Breast epithelium (tissue), 4 donors: ENCODE measurements at places on chromosomes 3 and 15.

GRCh38 chr15:62164014-62164395 lies 1.1 kb downstream of the C2CD4B start:
- H3K27me3 ChIP-seq: no peaks in the 10 kb centered on the region
- H3K4me1 ChIP-seq: peaks cover 4% of the 10 kb centered on the region
- DNase-seq: no peak

GRCh38 chr15:78726870-78727551 lies 84.3 kb downstream of the ADAMTS7 start:
- no peaks in the 10 kb centered on the region for H3K27me3 ChIP-seq
- DNase-seq: no peak
- no peak overlapping the region for H3K4me3 ChIP-seq
- no peak overlapping the region for H3K27ac ChIP-seq

GRCh38 chr3:107271787-107272387 lies 105.4 kb upstream of the CCDC54 start:
- no peaks in the 10 kb centered on the region for H3K36me3 ChIP-seq
- no peaks in the 10 kb centered on the region for H3K4me1 ChIP-seq
- no peak overlapping the region for H3K4me3 ChIP-seq
- no peak overlapping the region for H3K27ac ChIP-seq
- no peak for DNase-seq

GRCh38 chr3:96000966-96001365 lies 813.4 kb upstream of the EPHA6 start:
- DNase-seq: no peak
- no peak overlapping the region for H3K4me3 ChIP-seq
- no peaks in the 10 kb centered on the region for H3K27me3 ChIP-seq
- H3K27ac ChIP-seq: no peak overlapping the region

DNA sequence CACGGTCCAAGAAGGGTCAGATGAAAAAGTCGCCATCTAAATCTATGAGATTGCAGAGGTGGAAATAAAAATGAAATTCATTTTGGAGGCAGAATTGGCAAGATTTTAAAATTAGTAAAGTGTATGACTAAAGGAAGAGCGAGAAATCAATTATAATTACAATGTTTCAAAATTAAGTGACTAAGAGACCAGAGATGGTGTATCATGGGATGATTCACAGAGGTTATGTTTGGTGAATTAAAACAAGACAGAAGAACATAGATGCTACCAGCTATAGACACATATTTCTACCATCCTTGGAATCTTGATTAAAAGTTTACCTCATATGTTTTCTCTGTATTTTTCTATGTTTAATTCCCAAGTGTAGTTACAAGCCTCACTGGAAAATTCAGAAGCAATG lies 308.9 kb upstream of the DNAJC19 start:
- no peak for DNase-seq
- H3K27ac ChIP-seq: no peak overlapping the region
- no peaks in the 10 kb centered on the region for H3K36me3 ChIP-seq
- H3K4me1 ChIP-seq: no peaks in the 10 kb centered on the region

- no peaks in the 10 kb centered on the region for H3K27me3 ChIP-seq
- DNase-seq: no peak
- H3K4me3 ChIP-seq: no peak overlapping the region
- H3K4me1 ChIP-seq: no peaks in the 10 kb centered on the region
Measured at GRCh38 chr3:14915636-14916222, 31.7 kb upstream of the NR2C2 start.

DNA sequence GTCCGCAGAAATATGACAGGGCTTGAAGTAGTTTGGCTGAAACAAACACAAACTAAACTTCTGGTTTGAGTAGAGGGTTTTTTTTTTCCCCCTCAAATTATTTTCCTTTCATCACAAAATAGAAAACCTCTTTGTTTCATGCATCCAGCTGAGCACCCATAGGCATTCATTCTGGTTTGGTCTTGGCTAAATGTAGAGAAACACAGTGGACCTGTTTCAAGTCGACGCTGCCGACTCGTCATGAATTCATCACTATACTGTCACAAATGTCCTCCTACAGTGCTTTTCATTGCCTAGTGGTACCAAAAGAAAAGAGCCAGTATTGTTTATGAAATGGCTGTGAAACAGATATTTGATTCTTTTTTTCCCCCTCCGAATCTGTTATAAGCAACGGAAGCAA lies 52.4 kb upstream of the GYG1 start:
- no peaks in the 10 kb centered on the region for H3K4me1 ChIP-seq
- H3K27ac ChIP-seq: no peak overlapping the region
- no peak for DNase-seq

GRCh38 chr3:100170486-100170885 lies 56.2 kb upstream of the FILIP1L start:
- no peaks in the 10 kb centered on the region for H3K4me1 ChIP-seq
- no peak overlapping the region for H3K27ac ChIP-seq
- no peaks in the 10 kb centered on the region for H3K36me3 ChIP-seq
- H3K27me3 ChIP-seq: no peaks in the 10 kb centered on the region
- no peak overlapping the region for H3K4me3 ChIP-seq

DNA sequence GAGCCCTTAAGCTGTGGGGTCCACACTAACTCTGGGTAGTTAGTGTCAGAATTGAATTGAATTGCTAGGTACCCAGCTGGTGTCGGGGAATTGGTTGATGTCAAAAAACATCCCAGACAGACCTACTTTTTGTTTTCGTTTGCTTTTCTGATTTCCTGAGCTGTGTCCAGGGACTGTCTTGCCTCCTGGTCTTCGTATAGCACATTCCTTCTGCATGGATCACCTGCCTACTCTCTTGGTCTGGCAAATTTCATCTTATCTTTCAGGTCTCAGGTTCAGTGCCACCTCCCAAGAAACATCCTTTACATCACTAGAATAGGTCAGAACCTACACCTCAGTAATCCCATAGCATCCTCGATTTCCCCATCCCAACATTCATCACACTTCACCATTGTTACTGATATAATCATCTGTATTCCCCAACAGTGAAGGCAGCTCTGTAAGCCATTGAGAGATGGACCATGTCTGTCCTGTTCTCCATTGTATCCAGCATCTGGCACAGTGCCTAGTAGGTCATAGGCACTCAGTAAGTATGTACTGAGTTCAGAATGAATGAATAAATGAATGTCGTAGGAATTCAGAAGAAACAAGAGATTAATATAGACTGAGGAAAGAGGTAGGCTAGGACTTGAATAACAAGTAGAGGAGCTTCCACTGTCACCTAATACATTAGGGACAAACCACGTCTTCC lies 81.2 kb downstream of the ANP32A start:
- DNase-seq: no peak
- H3K27ac ChIP-seq: no peak overlapping the region
- no peak overlapping the region for H3K4me3 ChIP-seq
- H3K36me3 ChIP-seq: no peaks in the 10 kb centered on the region
- no peaks in the 10 kb centered on the region for H3K27me3 ChIP-seq

GRCh38 chr3:186664506-186664905 lies 1.3 kb upstream of the HRG start:
- DNase-seq: no peak
- no peak overlapping the region for H3K4me3 ChIP-seq
- no peaks in the 10 kb centered on the region for H3K4me1 ChIP-seq
- no peaks in the 10 kb centered on the region for H3K36me3 ChIP-seq
- H3K27ac ChIP-seq: no peak overlapping the region
- no peaks in the 10 kb centered on the region for H3K27me3 ChIP-seq

- no peak overlapping the region for H3K27ac ChIP-seq
- H3K36me3 ChIP-seq: no peaks in the 10 kb centered on the region
- H3K4me1 ChIP-seq: no peaks in the 10 kb centered on the region
- no peak overlapping the region for H3K4me3 ChIP-seq
- DNase-seq: no peak
Measured at GRCh38 chr3:144003051-144003450, 31.4 kb downstream of the DIPK2A start.

DNA sequence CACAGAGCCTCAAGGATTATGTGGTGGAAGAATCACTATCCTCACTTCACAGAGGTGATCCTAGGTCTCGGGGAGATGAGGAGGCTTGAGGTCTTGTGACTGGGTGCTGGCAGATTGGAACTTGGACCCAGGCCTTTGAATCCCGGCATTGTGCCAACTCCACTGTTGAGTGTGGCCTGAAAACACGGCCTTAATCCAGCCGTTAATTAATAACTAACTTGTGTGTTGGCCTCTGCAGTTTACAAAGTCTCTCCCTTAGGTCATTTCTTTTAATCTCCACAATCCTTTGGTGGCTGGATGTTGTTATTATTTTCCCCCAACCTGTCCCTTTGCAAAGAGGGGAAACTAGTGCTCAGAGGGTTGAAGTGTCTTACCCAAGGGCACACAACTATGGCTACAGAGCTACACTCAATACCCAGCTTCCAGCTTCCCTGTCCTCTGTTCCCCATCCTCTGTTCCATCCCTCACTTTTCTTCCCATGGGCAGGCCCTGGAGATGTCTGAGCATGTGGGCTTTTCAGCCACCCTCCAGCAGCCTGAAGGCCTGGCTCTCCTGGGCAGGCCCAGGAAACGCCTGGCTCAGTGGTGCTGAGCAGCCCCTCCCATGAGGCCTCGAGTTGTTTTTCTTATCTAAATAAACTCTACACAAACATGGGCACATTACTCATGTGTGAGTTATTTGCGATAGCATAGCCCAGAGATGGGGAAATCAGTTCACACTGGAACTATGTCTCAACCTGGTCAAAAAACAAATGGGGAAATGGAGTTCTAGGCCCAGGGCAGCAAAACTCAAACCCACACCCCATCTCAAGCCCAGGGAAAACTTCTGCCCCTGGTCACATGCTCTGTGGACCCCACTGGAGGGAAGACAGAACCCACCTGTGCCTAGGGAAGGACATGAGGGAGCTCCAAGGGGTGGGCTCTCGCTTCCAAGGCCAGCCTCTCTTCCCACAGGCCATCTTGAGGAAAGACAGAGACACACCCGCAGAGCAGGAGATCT lies 16.8 kb upstream of the SMAD3 start:
- H3K27me3 ChIP-seq: no peaks in the 10 kb centered on the region
- DNase-seq: no peak
- no peaks in the 10 kb centered on the region for H3K36me3 ChIP-seq
- no peak overlapping the region for H3K4me3 ChIP-seq
- H3K4me1 ChIP-seq: no peaks in the 10 kb centered on the region
- H3K27ac ChIP-seq: peak overlapping the region; percentile 45

DNA sequence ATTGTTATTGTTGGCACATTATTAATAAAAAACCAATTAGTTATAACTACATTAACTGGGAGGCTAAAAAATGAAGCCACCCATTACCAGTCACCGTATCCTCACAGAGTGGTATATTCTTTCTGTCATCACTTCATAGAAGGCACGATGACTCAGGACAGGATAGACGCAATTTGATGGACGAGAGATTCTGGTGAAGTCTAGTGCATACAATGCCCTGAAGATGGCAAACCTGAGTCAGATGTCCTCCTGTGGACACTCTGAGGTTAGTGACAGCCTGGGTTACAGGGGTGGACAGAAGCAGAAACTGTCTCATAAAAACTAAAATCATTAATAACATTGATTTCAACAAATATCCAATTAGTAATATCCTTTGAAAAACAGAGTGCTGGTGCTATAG lies 150.3 kb downstream of the SLC9A9 start:
- H3K4me3 ChIP-seq: no peak overlapping the region
- H3K27ac ChIP-seq: no peak overlapping the region
- DNase-seq: no peak
- no peaks in the 10 kb centered on the region for H3K36me3 ChIP-seq
- no peaks in the 10 kb centered on the region for H3K27me3 ChIP-seq
- no peaks in the 10 kb centered on the region for H3K4me1 ChIP-seq

- DNase-seq: no peak
- no peaks in the 10 kb centered on the region for H3K27me3 ChIP-seq
- H3K36me3 ChIP-seq: no peaks in the 10 kb centered on the region
Measured at GRCh38 chr3:106125321-106125720, 256.5 kb upstream of the CBLB start.

GRCh38 chr3:116984301-116984700 lies 274.7 kb downstream of the TUSC7 start:
- H3K27me3 ChIP-seq: no peaks in the 10 kb centered on the region
- H3K27ac ChIP-seq: no peak overlapping the region
- H3K4me3 ChIP-seq: no peak overlapping the region
- DNase-seq: no peak
- no peaks in the 10 kb centered on the region for H3K36me3 ChIP-seq

DNA sequence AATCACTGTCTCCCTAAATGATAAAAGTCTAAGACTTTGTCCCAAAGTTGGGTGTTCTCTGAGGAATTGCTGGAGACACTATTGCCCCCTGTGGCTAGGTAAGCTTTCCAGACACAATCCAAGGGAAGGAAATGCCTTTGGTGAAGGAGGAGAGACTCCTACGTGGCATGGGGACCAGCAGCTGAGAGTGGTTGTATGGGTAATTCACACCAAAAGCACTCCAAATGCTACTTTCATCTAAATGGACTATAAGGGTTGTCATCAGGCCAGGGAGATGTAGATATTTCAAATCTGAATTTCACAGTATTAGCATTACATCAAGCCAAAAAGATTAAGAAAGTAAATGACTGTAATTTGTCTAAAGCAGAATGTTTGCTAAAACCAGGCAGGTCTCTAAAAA lies 400.8 kb upstream of the THBS1 start:
- no peak for DNase-seq
- no peak overlapping the region for H3K27ac ChIP-seq
- H3K4me1 ChIP-seq: no peaks in the 10 kb centered on the region
- no peaks in the 10 kb centered on the region for H3K36me3 ChIP-seq
- H3K4me3 ChIP-seq: no peak overlapping the region

DNA sequence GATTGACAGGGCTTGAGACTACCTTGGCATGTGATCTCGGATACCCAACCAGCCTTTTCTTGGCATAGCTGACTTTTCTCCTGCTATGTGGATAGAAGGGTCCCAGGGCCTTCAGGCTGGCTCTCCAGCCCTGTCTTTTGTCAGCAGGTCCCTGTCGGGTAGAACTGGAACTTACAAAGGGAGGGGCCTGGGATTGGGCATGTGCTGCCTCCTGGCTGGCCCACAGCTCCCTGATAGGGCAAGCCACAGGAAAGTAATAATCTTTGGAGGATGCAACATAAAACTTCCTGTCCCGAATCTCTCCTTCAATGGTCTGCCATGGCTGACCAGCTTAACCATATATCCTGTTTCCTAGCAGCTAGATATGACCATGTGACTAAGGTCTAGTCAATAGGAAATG lies 89.1 kb downstream of the ABHD5 start:
- no peaks in the 10 kb centered on the region for H3K36me3 ChIP-seq
- no peak for DNase-seq
- no peak overlapping the region for H3K4me3 ChIP-seq
- H3K27me3 ChIP-seq: no peaks in the 10 kb centered on the region
- H3K27ac ChIP-seq: no peak overlapping the region
- no peaks in the 10 kb centered on the region for H3K4me1 ChIP-seq

GRCh38 chr3:116051040-116051439 lies 394.2 kb downstream of the LSAMP start:
- H3K36me3 ChIP-seq: no peaks in the 10 kb centered on the region
- H3K27ac ChIP-seq: no peak overlapping the region
- no peaks in the 10 kb centered on the region for H3K4me1 ChIP-seq
- DNase-seq: no peak
- no peaks in the 10 kb centered on the region for H3K27me3 ChIP-seq
